ENCODE measurements at places on chromosomes 1 and 21.

GRCh38 chr1:70586046-70586445 lies 175.0 kb downstream of the CTH start:
- DNase-seq = no peak

DNA sequence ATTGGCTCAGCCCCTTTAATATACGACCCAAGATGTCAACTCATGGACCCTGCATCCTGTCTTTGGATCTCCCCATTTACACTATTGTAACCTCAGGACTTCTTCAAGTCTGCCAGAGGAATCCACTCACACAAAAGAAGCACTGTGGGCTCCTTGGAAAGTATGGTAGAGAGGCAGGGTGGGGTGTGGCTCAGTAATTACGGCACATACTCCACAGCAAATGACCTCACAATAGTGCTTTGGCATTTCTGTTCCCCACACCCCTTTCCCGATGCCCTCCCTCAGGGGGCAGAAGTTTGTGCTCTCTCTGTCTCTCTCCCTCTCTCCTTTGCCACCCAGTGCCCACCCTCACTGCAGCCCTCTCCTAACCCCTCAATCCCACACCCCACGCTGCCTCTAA lies 27.8 kb upstream of the IFNAR2 start:
- no peak for DNase-seq

GRCh38 chr1:152501704-152502103 lies 8.9 kb upstream of the LCE5A start:
- peak; percentile 42 for DNase-seq

- DNase-seq = peak; percentile 98
These were observed 456.1 kb upstream of the ADAMTS5 start for GRCh38 chr21:27423038-27423437.

GRCh38 chr21:31052489-31053142 lies 14.3 kb upstream of the KRTAP19-8 start:
- DNase-seq = no peak

DNA sequence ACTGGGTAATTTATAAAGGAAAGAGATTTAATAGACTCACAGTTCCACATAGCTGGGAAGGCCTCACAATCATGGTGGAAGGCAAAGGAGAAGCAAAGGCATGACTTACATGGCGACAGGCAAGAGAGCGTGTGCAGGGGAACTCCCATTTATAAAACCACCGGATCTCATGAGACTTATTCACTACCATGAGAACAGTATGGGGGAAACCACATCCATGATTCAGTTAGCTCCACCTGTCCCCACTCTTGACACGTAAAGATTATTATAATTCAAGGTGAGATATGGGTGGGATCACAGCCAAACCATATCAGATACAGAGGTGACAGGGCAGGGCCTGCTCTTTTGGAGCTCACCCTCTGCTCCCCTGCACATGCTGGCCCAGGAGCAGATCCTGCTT lies 31.4 kb upstream of the TMEM61 start:
- no peak for DNase-seq

- peak; percentile 20 for DNase-seq
These were observed 271.9 kb downstream of the HHAT start for GRCh38 chr1:210600421-210601159.

DNA sequence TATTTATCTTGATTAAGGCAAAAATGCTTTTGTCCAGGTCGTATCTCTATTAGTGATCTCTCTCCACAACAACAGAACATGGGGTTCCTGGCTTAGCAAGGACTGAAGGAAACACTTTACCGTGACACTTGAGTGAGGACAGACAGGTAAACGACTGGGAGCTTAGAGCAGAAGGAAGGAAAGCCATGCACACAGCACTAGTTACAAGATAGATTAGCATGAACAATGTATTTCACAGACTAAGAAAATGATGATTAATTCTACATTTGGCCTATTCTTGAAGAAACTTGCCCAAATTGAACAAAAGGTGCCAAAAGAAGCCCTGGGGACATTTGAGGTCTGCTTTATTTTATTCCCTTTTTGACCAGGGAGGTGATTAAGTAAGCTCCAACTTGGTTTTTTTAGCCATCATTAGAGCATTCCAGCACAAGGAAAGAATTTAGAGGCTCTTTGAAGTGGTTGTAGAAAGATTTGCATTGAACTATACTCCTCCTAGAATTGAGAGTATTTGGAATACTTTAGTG lies 248.5 kb downstream of the USP25 start:
- peak; percentile 2 for DNase-seq

GRCh38 chr1:212515329-212515760 lies 82.6 kb downstream of the NENF start:
- DNase-seq = no peak

GRCh38 chr1:226121587-226122400 lies 59.3 kb downstream of the H3-3A start:
- DNase-seq = peak; percentile 55

DNA sequence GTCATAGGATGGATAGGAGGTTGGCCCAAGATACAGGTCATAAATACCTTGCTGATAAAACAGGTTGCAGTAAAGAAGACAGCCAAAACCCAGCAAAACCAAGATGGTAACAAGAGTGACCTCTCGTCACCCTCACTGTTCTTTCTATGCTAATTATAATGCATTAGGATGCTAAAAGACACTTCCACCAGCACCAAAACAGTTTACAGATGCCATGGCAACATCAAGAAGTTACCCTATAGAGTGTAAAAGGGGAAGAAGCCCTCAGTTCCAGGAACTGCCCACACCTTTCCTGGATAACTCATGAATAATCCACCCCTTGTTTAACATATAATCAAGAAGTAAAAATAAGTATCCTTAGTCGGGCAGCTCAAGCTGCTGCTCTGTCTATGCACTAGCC lies 671.9 kb downstream of the PTPRC start:
- DNase-seq = no peak

- peak; percentile 6 for DNase-seq
These were observed 63.3 kb upstream of the LRRC8D start for GRCh38 chr1:89757532-89757931.

- DNase-seq = no peak
These were observed 11.8 kb downstream of the ACOT11 start for GRCh38 chr1:54559771-54560231.

DNA sequence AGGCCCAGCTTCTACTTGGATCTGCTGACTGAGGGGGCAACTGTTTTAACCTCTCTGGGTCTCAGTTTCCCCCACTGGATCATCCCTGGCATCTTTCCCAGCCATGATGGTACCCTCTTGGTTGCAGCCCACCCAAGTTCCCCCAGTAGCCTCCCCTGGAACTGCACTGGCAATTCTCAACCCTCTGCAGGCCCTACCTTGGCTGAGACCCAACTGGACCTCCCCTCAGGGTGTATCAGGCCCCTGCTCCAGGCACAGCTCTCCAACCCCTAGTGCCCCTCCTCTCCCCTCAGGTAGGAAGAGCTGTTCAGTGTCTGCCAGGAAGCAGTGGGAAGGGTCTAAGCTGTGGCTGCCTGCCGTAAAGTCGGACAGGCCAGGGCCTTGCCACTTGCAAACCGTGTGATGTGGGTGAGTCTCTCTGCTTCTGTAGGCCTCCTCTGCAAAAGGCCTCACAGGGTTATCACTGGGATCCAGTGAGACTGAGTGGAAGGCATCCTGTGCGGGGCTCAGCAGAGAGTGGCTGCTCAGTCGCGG lies 32.1 kb downstream of the RHBG start:
- no peak for DNase-seq

DNA sequence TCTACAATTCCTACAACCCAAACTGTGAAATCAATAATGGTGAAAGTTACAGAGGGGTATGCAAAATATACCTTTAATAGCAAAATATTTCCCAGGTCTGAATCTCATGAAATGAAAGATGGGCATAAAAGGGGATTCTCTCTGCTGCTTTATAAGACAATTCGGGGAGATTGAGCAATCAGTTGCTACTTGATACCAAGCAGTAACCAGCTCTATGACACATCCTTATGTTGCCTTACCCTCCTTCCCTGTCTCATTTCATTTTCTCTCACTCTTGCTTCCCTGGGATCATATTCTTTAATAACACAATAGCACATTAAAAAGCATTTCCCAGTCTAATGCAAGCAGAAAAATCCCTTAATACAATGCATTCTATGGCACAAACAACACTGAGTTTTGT lies 29.0 kb downstream of the ZSWIM5 start:
- no peak for DNase-seq

GRCh38 chr1:170539154-170539553 lies 7.2 kb downstream of the GORAB start:
- no peak for DNase-seq

DNA sequence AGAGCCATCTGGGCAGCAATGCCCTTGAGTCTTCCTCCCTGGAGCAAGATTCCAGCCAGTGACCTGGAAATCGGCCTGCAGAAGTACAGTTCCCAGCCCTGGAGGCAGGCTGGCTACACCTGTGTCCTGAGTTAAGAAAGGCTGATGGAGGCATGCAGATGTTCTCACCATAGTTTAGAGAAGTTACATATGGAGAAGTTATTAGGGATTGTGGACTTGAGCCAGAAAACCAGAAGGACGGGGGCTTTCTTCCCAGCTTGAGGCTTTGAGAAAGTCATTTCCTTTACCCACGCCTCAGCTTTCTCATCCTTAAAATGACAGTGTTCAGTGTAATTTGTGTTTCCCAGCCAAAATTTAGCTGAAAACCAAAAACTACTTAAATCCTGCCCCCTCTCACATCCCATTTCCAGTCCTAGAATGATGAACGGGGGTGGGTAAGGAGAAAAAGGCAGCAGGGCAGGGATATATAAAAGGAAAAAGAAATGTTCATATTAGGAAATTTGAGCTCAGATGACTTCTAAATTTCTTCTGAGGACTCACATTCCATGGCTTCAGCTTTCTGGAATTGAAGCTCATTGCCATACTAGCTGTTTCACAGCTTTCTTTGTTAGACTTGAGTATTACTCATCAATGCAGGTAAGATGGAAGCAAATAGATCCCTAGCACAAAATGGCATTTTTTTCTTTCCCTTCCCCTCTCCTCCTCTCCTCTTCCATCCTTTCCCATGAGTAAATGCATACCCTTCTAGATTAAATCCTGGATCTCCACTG lies 14.4 kb upstream of the C8B start:
- DNase-seq = no peak

GRCh38 chr1:1144843-1145546 lies 28.7 kb upstream of the TTLL10 start:
- DNase-seq = no peak

DNA sequence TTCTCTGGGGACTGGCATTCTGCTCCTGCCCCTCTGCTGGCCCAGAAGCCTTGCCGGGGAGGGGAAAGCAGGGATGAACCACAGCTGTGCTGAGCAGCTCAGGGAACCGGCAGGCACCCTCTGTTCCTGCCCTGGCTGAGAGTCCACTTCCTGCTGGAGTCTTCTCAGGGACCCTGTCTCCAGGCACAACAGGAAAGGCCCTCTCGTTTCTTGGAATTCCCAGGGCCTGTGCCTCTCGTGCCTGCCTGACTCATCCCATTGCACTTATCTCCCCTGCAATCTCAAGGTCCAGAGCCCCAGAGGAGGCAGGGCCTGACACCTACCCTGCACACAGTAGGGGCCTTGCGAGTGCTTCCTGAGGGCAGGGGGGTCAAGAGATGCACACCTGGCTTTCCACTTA lies 1.1 kb upstream of the EDN2 start:
- DNase-seq = peak; percentile 94

DNA sequence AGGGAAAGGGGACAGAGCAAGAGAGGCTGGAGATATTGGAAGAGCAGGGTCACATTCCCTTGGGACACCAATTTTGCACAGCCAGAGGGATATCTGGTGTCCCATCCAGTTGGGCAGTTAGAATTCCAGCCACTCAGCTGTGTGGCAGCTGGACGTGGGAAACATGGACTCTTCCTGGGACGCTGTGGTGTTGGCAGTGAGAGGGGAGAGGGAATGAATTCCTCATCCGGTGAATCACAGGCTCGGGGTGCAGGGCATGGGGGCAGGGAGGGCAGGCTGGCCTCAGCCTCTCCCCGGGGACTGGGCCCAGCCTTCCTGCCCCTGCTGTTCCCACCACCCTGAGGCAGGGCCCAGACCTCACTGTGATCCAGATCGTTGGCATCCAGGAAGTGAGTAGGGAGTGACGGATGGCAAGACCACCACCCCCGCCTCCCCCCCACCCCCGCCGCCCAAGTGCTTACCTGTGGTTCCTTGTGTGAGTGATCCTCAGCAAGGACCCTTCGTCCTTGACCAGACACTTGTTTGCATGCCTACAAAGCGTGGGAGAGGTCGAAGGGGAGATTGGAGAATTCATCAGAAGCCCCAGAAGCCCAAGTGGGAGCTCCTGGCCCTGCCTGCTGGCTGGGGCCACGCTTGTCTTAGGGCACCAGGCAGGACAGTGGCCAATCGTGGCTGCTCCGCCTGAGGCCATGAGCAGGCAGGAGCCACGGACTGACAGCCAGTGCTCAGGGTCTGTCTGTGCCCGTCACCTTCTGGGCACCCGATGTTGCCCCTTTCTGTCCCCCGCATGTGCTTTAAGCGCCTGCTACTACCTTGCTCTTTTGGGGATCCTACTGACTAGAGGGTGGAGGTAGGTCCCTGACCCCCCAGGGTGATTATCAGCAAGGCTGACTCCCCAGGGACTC lies 8.7 kb downstream of the WNT3A start:
- DNase-seq = peak; percentile 87

DNA sequence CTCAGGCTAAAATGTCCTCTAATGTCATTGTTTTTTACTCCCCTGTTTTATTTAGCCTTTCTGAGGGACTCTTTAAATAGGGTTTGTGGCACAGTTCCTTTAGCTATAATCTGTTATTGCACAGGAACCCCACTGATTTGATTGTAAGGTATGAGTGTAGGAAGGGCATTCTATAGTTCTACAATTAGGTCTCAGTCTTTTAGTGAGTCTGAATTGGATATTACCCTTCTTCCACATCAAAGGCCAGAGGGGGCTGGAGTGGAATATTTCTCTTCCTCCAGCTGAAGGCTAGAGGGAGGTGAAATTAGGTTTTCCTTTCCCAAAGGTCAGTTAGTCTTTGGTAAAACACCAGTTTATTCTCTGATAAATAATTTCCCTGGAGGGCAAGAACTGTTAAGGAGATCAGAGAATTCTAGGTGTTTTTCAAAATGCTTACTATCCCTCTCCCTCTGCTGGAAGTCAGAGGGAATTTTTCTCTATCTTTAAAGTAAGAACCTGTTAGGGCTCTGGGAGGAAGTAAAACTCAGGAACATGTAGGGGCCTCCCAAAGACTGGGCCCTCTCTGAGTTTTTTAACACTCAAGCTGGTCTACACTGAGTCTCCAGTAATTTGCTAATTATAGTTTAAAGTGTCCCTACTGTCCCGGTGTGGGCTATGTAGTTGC lies 176.3 kb upstream of the ZNHIT6 start:
- DNase-seq = peak; percentile 48

- DNase-seq = no peak
These were observed 12.4 kb downstream of the RNF220 start for GRCh38 chr1:44417351-44418021.

- DNase-seq = no peak
These were observed 117.7 kb upstream of the DSCAM start for GRCh38 chr21:40964691-40965090.

DNA sequence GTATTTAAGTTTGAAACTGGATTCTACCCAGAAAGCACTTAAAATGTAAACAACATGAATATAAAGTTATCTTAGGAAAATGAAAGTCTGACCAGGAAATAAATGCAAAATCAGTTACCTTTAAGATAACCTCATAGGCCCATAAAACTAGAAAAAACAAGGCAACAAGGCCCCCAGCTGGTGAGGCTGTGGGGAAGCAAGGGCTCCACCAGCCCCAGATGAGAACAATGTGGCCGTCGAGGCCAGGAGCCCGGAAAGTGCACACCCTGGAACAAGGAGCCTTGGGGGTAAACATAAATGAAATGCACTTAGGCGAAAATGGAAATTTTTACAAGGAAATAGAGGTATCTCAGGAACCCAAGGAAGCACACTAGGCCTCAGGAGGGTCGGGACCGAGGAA lies 37.9 kb upstream of the BMP8B start:
- no peak for DNase-seq

GRCh38 chr1:57536749-57537423 lies 113.0 kb upstream of the DAB1 start:
- no peak for DNase-seq

Measured in EL (cell line).